ENCODE measurements at places on chromosomes 7 and 10. TPM values are rescaled to one million over a fixed set of nuclear protein-coding genes. Genes with fewer than 3 reads are reported as not detected.

Gene CELF2
- total RNA-seq, result 131 TPM

Gene FAM25A
- total RNA-seq, result not detected

GRCh38 chr10:49577182-49577925 lies 32.8 kb upstream of the SLC18A3 start:
- H3K36me3 ChIP-seq, result no peaks in the 10 kb centered on the region
- no peak for DNase-seq
- H3K4me1 ChIP-seq, result peaks cover 37% of the 10 kb centered on the region
- peaks cover 4% of the 10 kb centered on the region for H3K27me3 ChIP-seq

DNA sequence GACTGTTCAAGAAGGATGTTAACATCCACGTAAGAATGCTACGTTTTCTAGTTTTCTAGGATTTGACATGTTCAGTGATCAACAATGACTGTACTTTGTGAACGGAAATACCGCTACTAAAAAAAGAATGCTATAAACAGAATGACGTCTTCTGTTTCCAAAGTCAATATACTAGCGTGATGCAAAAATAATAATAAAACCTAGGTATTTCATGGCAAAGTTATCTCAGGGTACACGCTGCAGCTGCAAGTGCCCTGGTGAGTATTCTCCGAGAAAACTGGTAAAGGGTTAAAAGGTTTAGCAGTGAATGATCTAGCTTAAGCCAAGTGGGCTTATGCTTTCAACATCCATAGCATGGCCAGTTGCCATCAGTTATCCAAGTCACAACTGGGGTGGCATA lies 653.3 kb upstream of the PFKP start:
- no peaks in the 10 kb centered on the region for H3K36me3 ChIP-seq
- H3K27ac ChIP-seq, result no peak overlapping the region
- no peaks in the 10 kb centered on the region for H3K4me1 ChIP-seq
- H3K27me3 ChIP-seq, result no peaks in the 10 kb centered on the region

GRCh38 chr10:1544929-1545328 lies 192.4 kb downstream of the ADARB2 start:
- no peaks in the 10 kb centered on the region for H3K36me3 ChIP-seq
- H3K27me3 ChIP-seq, result no peaks in the 10 kb centered on the region
- no peak overlapping the region for H3K27ac ChIP-seq
- H3K4me3 ChIP-seq, result no peak overlapping the region

DNA sequence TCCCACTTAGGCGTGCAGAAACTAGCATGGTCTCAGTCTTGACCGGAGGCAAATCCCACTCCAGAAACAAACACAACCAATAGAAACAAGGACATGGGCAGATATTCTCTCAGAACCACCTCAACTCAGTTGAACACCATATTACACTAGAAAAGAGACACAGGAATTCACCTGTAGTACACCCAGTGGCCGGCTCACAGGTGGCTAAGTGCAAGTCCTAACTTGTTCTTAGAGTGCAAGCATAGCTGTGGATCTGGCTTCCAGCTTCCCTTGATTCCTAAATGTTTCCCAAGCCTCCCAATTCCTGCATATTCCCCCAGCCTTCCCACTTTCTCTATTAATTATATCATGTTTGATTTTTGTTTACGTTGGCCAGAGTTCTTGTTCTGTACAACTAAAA lies 164.4 kb downstream of the TPK1 start:
- no peaks in the 10 kb centered on the region for H3K4me1 ChIP-seq
- no peak for DNase-seq
- H3K4me3 ChIP-seq, result no peak overlapping the region
- H3K27me3 ChIP-seq, result no peaks in the 10 kb centered on the region

GRCh38 chr10:119219871-119220270 lies 12.5 kb downstream of the GRK5 start:
- H3K27me3 ChIP-seq, result no peaks in the 10 kb centered on the region
- H3K4me3 ChIP-seq, result no peak overlapping the region
- no peak overlapping the region for H3K27ac ChIP-seq
- peaks cover 17% of the 10 kb centered on the region for H3K36me3 ChIP-seq
- peaks cover 43% of the 10 kb centered on the region for H3K4me1 ChIP-seq
- no peak for DNase-seq

DNA sequence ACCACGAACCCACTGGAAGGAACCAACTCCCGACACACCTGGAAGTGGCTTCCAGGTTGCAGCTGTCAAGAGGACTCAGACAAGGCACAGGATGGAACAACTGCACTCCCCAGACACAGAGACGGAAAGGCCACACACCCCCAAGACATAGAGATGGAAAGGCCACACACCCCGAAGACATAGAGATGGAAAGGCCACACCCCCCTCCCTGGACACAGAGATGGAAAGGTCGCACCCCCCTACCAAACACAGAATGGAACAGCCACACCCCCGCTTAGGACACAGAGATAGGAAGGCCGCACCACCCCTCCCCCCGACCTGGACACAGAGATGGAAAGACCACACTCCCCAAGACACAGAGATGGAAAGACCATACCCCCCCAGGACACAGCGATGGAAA lies 7.6 kb downstream of the ZNF511 start:
- H3K36me3 ChIP-seq, result peaks cover 15% of the 10 kb centered on the region
- no peak overlapping the region for H3K4me3 ChIP-seq
- peaks cover 6% of the 10 kb centered on the region for H3K4me1 ChIP-seq
- DNase-seq, result no peak

DNA sequence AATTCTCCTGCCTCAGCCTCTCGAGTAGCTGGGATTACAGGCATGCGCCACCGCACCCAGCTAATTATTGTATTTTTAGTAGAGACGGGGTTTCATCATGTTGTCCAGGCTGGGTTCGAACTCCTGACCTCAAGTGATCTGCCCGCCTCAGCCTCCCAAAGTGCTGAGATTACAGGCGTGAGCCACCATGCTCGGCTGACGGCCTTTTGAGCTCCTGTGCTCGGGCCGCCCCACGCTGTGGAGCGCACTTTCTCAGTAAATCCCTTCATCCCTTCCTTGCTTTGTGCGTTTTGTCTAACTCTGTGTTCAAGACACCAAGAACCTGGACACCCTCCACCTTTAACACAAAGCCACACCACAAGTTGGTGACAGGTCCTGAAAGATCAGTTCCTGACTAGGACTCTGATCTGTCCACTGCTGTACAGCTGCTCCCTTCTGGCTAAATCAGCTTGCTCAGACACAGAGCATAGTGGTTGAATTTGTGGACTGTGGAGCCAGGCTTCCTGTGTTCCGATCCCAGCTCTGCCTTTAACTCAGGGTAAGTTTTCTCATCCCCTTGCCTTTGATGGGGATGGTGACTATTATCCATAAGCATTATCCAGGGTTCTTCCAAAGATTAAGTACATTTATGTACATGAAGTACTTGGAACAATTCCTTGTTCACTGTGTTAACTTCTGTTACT lies 20.1 kb downstream of the CHST3 start:
- H3K4me3 ChIP-seq, result no peak overlapping the region
- no peak for DNase-seq
- H3K4me1 ChIP-seq, result peaks cover 11% of the 10 kb centered on the region
- peaks cover 3% of the 10 kb centered on the region for H3K27me3 ChIP-seq

DNA sequence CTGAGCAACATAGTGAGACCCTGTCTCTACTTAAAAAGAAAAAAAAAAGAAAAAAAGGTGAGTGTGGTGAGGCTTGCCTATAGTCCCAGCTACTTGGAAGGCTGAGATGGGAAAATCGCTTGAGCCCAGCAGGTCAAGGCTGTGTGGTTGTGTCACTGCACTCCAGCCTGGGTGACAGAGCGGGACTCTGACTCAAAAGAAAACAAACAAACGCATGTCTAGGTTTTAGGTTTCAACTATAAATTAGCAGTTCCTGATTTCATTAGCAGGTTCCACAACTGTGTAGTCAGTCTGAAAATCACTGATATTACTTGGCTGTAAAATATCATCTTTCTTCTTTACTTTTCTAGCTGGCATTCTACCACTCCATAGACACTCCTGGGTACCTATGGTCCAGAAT lies 155.7 kb upstream of the HGF start:
- H3K36me3 ChIP-seq, result no peaks in the 10 kb centered on the region
- H3K4me3 ChIP-seq, result no peak overlapping the region
- H3K27ac ChIP-seq, result no peak overlapping the region

Measured in activated T-helper 2 cell treated with anti-CD3 and anti-CD28 coated beads, Interferon-gamma antibody, Interleukin-2, Interleukin-4, amounts not matched to agents 10 μg/mL and 5 μg/mL and 100 μg/mL, durations not matched to agents 14 hours and 24 hours and 36 hours (primary cell).